ENCODE measurements at places on chromosomes 3 and 15. TPM values are rescaled to one million over a fixed set of nuclear protein-coding genes. Genes with fewer than 3 reads are reported as not detected.

- no peak for DNase-seq
Measured at GRCh38 chr3:194423317-194423716, 24.3 kb upstream of the GP5 start.

DNA sequence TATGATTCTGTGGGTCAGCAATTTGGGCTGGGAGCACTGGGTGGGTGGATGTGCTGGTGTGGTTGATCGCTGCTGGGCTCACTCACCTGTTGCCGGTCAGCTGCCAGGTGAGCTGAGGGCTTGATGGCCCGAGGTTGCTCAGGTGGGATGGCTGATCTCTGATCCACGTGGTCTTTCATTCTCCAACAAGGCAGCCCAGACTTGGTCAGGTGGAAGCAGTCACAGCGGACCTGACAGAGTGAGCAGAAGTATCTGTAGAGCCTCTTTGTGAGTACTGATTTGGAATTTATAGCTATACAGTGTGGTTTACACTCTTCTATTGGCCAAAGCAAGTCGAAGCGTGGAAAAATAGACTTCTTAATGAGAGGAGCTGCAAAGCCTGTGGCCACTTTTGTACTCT lies 97.2 kb upstream of the ADAMTSL3 start:
- no peak for DNase-seq

The FGF7 gene
- total RNA-seq = 239 TPM

GRCh38 chr15:85412066-85412465 lies 31.7 kb downstream of the AKAP13 start:
- DNase-seq = no peak

DNA sequence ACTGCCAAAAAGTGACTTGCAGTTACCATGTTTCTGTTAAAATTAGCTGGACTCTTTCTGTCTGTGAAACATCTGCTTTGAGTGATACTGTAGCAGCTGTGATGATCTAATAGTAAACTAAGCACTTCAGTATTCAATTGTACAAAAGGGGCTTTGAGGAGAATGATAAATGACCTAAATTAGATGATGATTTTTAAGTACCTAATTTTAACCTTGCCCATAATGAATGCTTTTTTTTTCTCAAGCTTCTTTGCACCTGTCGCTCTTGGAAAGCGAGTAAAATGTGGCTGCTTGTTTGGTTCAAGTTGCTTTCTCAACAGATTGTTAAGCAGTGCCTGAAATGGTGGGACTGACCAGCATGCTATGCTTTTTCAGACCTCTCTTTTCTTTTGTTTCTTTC lies 752.3 kb downstream of the EPHA3 start:
- DNase-seq = no peak

The GHSR gene
- not detected for total RNA-seq

DNA sequence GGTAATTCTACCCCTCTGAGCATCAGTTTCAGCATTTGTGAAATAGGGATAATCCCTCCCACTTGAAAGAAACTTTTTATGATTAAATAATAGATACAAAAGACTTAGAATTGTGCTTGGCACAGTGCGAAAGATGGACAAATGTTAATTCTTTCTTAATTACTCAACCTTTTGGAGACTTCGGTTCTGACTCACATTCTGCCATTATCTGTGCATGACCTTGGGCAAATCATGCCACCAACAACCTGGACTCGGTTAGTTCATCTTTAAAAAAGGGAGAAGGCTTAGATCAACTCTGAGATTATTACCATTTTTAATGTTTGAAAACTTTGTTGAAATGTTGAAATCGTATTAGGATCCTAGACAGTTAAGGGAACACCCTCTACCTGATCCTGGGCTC lies 40.6 kb upstream of the POLR2M start:
- DNase-seq = no peak

GRCh38 chr15:100995471-100996430 lies 76.6 kb downstream of the LRRK1 start:
- no peak for DNase-seq

DNA sequence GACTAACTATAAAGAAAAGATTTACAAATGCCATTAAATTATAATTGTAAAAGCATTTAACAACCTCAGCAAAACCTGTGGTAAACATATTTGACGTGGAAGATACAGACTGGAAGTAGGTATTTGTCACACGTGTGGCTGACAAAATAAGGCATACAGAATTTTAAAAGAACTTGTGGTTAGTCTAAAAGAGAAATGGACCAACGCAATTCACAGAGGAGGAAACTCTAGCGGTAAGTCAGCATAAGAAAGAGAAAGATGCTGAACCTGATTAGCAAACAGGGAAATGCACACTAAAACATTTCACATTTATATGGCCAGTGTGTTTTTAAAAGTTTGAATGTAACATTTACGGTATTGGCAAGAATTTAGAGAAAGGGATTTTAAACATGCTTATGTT lies 35.3 kb downstream of the KCNH8 start:
- no peak for DNase-seq

Measured in sciatic nerve (tissue), 2 donors.